ENCODE measurements at places on chromosomes 3 and 15. TPM values are rescaled to one million over a fixed set of nuclear protein-coding genes. Genes with fewer than 3 reads are reported as not detected.

DNA sequence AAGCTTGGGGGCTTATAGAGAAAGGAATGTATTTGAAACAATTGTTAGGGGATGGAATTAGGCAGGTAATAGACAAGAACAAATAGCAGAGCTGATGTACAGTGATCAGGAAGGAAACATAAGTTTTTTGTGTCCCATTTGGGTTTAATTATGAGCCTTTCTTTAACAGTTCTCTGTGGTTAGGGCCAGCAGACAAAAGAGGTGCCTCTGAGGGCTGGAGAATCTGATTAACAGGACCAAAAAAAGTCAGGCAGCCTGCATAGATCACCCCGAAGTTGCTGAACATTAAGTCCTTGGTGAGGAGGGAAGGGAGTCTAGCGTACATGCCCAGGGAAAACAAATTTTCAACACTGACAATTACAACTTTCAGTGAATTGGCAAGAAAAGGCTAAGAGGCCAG, 88.6 kb upstream of the SPRED1 start:
- DNase-seq, result no peak

GRCh38 chr3:146308682-146309081, 57.8 kb upstream of the PLSCR4 start:
- peak; percentile 29 for DNase-seq

- DNase-seq, result peak; percentile 13
Measured at GRCh38 chr3:191236646-191237045, 37.6 kb downstream of the OSTN start.

The ANKRD34C gene
- 0.10 TPM for polyA plus RNA-seq

The DGKG gene
- 0.43 TPM for polyA plus RNA-seq

DNA sequence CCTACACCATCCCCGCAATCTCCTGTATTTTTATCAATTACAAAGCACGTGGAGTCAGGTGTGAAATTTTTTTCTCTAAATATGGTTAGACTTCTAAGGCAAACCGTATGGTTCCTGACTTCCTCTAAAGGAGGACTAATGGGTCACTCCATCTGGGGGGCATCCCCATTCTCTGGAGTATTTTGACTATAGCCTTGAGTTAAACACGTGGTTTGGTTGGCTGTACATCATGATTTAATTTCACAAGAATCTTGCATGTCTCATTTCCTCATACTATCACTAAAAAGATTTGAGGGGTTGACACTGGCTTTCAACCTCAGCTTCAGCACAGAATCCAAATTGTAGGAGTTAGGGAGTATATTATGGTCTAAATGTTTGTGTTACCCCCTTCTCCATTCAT, 25.3 kb upstream of the ZNF770 start:
- DNase-seq, result no peak

DNA sequence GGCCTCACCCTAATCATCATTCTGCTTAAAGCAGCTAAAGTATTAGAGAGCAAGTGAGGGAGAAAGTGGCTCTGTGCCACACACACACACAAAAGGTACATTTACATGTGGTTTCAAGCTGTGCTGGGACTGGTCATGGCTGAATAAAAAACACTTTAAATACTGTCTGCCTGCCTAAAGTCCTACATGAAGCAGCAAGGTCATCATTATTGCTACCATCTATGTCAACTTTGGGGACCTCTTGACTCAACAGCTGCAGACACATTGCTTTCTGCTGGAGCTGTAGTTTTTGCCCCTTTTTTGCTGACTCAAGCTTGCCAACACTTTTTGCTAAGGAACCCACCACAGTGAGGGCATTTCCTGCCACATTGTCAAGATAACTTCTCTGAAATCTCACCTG, 1237.9 kb downstream of the ROBO2 start:
- no peak for DNase-seq

- DNase-seq, result no peak
Measured at GRCh38 chr3:121718205-121718846, 31.2 kb downstream of the GOLGB1 start.

GRCh38 chr3:154144825-154145465, 23.8 kb downstream of the ARHGEF26 start:
- DNase-seq, result no peak

The ALPK3 gene
- 20.7 TPM for polyA plus RNA-seq

The PTH1R gene
- polyA plus RNA-seq, result 178 TPM

- no peak for DNase-seq
Measured at GRCh38 chr15:70127770-70128413, 30.2 kb upstream of the TLE3 start.

The ABI3BP gene
- polyA plus RNA-seq, result 26.8 TPM

DNA sequence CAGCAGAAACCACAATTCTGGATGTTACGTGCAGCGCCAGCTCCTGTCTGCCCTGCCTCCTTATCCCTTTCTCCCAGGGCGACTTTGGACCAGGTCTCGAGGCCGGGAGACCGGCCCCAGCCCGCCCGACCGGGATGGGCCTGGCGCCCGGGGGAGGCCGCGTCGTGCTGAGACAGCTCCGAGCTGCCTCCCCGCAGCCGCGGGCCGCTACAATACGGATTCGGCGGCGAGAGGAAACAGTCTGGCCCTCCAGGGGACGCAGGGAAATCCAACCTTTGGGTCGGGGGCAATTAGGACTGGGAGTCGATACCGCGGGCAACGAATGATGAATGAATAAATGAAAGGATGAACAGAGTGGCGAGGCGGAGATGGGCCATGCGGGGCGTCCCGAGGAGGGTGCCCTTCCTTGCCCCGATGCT, 537 bp downstream of the GRAMD2A start:
- DNase-seq, result no peak

DNA sequence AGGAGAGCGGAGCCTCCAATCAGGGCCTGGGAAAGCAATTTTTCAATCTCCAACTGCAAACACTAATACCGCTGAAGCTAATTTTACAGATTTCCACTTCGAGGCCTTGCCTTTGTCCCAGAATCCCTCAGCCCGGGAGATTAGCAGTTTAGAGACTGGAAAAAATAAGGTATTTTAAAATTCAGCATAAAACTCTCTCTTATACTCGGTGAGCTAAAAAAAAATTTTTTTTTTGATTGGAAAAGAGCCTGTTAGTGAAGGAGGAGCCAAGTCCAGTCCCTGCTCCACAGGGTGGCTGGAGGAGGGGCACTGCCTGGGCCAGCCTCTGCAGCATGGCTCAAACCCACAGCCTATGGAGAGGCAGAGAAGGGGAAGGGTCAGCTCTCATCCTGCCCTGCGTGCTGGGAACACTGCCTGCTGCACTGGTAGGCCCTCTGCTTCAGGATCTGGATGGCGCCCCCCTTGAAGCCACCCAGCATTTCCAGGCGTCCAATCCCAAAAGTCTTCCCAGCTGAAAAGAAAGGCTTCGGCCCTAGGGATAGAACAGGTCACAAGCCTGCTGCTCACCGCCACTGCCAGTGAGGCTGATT, 48.9 kb downstream of the CACNA2D2 start:
- no peak for DNase-seq

DNA sequence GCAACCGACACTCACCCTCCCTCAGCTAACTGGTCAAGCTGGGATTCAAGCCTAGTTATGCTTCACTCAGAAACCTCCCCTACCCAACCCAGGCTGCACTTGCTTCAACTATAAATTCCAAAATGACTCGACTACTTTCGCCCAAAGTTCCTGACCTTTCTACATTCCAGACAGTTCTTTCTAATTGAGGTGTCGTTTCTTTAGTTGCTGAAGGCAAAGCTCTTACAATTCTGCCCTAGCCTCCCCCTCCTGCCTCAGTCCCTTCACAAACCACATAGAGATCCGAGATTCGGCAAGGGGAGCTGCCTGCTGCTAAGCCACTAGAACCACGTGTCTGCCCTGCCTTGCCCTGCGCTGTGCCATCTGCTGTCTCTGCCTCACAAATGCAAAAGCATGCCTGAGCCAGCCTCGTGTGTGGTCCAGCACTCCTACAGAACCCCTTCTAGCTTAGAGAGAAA, 74.7 kb upstream of the SH3GL3 start:
- DNase-seq, result no peak

The CYFIP1 gene
- 94.5 TPM for polyA plus RNA-seq

- DNase-seq, result no peak
Measured at GRCh38 chr3:192091831-192092230, 630.9 kb downstream of the PYDC2 start.

GRCh38 chr3:116348216-116348615, 97.1 kb downstream of the LSAMP start:
- no peak for DNase-seq

GRCh38 chr3:178971614-178972013, 100.0 kb downstream of the ZMAT3 start:
- no peak for DNase-seq

The PLA2G4E gene
- polyA plus RNA-seq, result not detected

GRCh38 chr3:66428733-66429132, 72.1 kb downstream of the LRIG1 start:
- DNase-seq, result no peak

GRCh38 chr3:179147514-179147872, 664 bp upstream of the PIK3CA start:
- DNase-seq, result no peak

GRCh38 chr15:96123028-96123400, 207.5 kb upstream of the NR2F2 start:
- no peak for DNase-seq

The PLA2G4D gene
- 0.07 TPM for polyA plus RNA-seq

The CDHR4 gene
- polyA plus RNA-seq, result 0.28 TPM

The DUOXA2 gene
- not detected for polyA plus RNA-seq

DNA sequence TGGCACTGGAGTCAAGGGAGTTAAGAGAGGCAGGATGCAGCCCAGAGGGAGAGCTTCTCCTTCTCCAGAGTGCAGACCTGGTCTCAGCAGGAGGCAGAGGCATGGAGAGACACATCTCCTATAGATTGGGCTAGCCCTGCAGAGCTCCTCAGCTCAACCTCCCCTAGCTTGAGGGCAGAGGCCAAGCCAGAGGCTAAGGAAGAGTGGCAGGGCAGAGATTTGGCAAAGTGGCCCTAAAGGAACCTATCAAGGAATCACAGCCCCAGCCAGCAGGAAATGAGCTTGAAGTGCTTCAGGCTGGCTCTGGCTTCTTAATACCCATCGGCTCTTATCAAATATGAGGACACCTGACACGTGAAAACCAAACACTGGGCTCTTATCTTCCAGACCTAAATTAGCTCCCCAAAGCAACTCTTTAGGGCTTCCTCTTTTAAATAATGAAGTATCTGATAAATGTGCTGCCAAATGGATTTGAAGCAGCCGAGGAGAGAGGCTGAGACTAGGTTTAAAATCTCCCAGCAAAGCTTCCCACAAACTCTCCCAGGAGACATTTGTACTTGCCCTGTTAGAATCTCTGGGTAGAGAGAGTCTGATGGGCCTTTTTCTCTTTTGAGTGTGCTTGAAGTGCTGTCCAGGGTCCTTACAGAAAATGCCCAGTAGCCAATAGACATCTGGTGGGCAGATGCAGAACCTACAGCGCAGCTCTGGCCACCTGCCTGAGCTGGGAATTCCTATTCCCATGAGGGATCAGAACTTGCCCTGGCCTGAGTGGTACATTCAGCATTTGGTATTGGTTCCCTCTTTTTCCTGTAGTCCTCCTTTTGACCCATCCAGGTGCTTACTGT, 271.4 kb downstream of the CLSTN2 start:
- peak; percentile 59 for DNase-seq

- no peak for DNase-seq
Measured at GRCh38 chr3:159850481-159850880, 138.2 kb upstream of the IL12A start.

The SCN11A gene
- polyA plus RNA-seq, result 1.8 TPM

DNA sequence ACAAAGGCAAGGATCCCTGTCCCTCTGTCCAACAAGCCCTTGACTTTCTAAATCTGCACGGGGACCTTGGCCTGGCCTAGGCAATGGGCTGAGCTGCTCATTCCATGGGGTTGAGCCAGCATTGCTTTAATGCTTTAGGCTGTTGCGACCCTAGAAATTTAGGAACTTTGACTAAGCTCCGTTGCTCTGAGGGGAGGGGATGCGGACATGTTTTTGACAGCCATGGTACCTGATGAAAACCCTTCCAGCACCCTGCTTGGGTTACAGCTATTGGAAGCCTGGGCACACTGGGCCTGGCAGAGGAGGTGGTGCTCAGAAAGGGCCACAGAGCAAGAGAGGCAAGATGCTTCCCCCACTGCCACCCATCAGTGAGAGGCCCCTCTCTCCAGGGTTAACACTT, 37.1 kb downstream of the SYNM start:
- DNase-seq, result no peak

The IL17RD gene
- polyA plus RNA-seq, result 66.6 TPM

DNA sequence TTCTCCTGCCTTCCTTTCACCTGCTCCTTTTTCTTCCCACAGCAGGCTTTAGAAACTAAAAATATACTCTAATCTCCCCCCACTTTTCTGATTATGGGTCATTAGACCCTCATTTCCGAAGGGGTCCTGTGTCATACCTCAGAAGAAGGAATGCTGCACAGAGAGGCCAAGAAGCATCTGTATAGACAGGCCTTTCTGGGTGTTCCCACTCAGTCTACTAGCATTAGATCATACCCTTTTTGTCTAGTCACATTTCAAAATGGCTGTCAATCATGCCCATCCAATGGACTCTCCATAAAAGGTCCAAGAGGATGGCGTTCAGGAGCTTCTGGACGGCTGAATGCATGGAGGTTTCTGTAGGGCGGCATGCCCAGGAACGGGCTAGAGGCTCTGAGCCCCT, 192.2 kb downstream of the SUCLG2 start:
- DNase-seq, result no peak

- DNase-seq, result no peak
Measured at GRCh38 chr3:181999314-181999713, 287.6 kb downstream of the SOX2 start.

DNA sequence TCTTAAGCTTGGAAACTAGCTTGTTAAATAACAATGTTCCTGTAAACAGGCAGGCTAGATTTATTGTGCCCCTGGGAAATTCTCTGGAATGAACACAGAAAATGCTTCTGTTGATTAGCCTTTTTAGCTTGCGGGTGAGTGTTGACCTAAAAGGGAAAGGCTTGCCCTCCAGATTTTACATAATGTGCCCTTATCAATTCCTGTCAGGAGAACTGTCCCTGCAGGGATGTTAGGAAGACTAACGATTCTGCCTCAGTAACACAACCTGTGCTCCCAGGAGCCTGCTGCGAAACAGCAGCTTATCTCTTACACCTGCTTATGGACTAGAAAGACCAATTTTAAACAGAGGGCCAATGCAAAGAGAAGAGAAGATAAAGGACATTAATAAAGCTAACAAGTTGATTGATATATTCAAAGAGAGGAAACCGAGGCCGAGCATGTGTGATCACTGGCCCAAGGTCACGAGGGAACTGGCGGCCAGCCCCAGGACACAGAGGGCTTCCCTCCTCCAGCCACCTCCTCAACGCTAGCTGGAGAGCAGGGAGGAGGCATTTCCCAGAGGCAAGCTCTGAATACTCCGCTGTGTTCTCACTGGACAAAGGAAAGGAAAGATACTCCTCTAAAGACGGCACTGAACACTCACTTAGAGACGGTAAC, 48.4 kb upstream of the TJP1 start:
- DNase-seq, result peak; percentile 72

DNA sequence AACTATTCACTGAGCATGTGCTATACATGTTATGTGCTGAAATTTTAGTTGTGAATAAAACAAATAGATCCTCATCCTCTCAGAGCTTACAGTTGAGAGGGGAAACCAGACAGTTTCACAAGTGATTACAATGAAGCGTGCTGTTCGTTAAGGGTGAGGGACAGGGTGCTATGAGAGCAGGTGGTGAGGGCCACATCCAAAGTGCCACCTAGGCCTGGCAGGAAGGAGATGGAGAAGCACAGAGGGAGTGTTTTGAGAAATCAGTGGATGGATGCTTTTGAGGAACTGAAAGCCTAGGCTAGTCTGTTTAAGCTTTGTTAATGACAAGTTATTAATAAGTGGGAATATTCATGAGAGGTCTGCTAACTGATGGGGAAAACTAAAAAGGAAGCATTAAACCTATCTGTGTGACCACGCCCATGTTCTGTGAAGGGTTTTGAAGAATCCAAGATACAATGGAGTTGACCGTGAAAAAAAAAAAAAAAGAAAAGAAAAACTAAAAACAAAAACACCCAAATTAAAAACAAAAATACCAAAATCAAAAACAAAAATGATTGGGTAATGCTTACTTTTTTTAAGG, 7.3 kb downstream of the MCTP2 start:
- DNase-seq, result no peak
